ENCODE measurements at places on chromosomes 2 and 18.

DNA sequence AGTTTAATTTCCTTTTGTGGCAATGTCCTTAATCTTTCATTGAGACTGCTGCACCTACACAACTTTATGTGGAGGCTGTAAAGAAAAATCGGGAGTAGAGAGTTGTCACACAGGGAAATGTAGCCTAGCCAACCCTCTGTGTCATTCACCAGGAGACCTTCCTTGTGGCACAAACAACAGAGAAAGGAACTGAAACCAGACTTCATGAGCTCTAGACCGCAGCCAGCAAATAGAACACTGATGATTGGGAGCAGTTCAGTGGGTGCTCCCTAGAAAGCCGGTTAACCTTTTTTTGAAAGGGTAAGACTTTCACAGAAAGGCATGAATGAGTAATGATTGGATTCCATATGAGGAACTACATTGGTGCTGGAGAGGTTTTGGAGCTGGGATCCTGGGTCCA is 1752.4 kb upstream of the CELF4 start:
- no peak for DNase-seq

GRCh38 chr18:25729072-25729471 is 361.3 kb downstream of the SS18 start:
- DNase-seq: no peak

GRCh38 chr2:236972491-236973342 is 113.0 kb upstream of the COPS8 start:
- DNase-seq: no peak

DNA sequence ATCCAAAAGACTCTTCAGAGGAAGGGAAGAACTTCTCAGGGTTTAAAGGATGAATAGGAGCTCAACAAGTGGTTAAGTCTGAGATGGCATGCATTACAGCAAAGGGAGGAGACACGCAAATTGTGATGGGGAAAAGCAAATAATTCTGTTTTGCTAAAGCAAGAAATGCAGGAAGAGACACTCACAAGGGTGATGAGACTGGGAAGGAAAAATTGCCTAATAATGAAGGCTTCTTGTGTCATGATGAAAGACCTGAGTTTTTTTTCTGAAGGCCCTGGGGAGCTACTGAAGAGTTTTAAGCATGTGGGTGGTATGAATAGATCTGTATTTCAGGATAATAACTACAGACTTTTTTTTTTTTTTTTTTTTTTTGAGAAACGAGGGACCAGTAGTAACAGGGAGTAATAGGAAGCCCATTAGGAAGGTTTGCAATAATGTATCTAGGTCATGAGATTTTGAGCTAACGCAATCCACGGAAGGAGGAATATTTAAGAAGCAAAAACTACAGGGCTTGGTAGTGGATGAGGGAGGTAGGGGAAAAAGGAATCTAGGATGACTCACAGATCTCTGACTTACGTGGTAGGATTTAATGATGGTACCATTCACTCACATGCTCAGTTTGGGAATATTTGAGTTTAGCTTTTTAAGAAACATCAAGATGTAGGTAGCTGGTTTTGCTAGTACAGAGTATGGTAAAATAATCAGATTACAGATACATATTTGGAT is 16.0 kb upstream of the SERPINB3 start:
- no peak for DNase-seq

GRCh38 chr18:27500531-27500930 is 315.4 kb upstream of the CHST9 start:
- DNase-seq: no peak

- no peak for DNase-seq
Observed at GRCh38 chr18:12998332-12999060, 7.3 kb downstream of the CEP192 start.

DNA sequence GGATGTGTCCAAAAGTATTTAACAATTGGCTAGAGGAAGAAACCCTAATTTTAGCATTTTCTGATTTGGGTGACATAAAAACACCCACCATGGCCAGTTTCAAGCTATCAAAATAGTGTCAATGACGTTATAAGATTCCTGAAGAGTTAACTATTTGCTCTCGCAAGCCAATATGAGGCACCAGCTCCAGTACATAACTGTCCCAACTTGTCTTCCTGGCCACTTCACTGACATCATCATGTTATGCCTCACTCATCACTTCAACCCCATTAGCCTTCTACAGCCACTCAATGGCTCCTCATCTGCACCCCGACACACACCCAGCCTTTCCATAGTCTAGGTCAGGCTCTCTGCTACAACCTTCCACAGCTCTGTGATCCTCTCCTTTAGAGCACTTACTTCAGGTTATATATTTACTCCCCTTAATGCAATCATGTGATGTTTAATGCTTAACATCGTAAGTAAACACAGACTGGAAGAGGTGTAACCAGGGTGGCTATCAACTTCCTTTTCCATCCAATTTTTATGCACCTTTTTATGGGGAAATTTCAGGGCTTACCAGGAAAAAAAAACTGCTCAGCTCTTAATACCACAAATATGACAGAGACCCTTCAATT is 158.7 kb downstream of the VWC2L start:
- DNase-seq: no peak

DNA sequence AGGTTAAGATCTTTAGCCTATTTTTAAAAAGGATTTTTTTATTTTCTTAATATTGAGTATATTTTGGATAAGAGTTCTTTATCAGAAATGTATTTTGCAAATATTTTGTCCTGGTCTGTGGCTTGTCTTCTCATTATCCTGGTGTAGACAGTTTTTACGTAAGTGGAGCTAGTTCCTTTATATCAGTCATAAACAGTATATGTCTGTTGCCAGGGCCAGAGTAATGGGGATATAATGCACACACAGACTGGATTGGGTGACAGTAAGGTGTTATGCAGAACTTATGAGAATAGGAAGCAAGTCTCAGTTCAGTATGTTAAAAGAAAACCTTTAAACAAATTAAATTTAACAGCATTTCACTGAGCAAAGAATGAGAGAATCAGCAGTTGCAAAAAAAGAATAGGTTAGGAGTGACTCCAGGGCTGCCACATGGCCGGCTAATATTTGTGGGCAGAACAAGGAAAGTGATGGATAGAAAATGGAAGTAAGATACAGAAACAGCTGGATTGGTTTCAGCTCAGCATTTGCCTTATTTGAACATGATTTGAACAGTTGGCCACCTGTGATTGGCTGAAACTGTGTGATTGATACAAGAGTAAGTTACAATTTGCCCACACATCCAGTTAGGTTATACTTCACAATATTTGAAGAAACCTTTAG is 61.1 kb upstream of the ZNG1B start:
- DNase-seq: no peak

GRCh38 chr18:52337276-52337675 is 2.7 kb upstream of the DCC start:
- no peak for DNase-seq

DNA sequence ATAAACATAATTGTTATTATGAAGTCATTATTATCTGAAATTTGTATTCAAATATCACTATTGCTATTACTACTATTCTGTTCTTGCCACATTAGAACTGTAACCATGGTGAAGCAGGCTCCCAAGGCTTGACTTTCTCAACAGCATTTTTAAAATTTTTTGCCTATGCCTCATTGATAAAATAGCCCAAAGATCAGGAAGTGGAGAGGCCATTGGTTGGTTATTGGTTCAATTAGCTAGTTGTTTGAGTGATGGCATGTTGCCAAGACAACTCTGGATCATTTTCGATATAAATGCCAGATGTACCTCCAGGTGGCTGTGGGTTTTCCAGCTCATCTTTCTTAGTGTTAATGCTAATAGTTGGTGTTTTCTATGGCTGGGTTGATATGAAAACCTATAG is 513.5 kb downstream of the TRIB2 start:
- no peak for DNase-seq

GRCh38 chr2:150624001-150624401 is 136.5 kb upstream of the RND3 start:
- no peak for DNase-seq

DNA sequence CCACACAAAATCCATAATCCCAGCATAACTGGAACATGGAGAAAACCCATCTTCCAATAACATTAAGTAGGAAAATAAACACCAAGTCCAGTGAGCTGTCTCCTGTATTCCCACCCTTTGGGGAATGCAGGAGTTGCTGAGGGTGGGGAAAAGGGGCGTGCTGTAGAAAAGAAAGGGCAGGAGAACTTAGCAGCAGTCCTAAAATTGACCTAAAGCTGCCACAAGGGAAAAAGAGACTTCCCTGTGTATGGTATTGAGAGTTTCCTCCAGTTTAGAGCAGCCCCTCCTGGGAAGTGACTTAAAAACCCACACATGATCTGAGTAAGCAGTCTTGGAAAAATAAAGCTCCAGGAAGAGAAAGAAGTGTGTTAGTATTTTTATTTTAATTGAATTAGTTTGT is 428.8 kb downstream of the THSD7B start:
- no peak for DNase-seq

DNA sequence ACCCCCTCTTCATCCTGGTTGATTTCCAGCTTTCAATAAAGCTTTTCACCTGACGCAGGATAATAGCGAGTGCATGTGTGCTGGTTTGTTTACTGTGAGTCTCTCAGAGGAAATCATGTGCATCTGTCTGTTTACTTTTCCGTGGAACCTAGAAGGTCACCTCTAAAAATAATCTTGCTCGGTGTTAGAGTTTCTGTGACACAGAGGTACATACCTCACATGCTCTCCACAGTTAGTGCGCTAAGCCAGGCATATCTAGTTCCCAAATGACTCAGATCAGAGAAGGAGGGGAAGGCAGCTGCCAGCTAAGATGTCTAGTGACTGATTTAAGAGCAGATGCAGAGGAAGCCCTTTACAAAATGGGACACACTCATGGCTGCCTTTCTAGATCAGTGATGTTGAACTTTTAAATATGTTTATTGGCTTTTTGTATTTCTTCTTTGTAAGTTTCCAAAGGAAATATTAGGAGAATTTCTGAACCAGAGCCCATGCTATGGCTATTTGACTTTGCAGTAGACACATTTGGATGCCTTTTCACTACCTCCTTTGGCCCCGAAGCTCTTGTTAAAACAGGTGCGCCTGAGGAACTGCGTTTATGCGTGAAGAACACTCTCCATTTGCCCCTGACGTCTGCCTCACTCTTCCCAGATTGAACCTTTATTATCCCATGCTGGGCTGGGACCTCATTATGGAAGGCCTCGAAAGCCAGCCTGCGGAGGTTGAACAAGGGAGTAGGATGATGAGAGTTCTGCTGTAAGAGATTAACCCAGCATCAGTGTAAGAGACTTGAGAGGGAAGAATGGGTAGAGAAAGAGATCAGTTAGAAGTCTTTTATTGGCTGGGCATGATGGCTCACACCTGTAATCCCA is 145.6 kb downstream of the FAM161A start:
- no peak for DNase-seq

GRCh38 chr2:201472411-201472810 is 20.9 kb downstream of the STRADB start:
- DNase-seq: no peak

- no peak for DNase-seq
Observed at GRCh38 chr2:29983308-29983707, 61.9 kb upstream of the ALK start.

GRCh38 chr2:241150660-241151530 is 628 bp downstream of the PPP1R7 start:
- no peak for DNase-seq

DNA sequence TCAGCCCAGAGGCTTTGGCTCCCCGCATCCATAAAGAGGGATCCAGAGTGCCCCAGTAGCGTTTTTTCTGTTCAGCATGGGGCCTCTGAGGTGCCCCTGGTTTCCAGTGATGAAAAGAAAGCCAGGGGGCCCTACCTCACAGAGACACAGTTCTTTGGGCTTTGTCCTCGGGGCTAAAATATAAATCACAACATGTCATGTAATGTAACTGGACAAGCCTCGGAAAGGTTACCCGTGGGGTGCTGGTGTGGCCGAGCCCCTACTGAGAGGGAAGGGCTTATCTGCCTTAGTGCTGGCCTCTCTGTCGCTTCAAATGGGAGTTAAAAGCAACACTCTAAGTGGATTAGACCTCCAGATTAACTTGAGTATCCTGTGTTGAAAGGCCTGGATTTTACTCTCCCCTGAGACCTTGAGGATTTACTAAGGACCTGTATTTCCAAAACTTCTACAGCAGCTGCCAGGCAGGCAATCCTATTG is 251.6 kb upstream of the APCDD1 start:
- no peak for DNase-seq

- no peak for DNase-seq
Observed at GRCh38 chr2:10655499-10656225, 34.1 kb downstream of the NOL10 start.

DNA sequence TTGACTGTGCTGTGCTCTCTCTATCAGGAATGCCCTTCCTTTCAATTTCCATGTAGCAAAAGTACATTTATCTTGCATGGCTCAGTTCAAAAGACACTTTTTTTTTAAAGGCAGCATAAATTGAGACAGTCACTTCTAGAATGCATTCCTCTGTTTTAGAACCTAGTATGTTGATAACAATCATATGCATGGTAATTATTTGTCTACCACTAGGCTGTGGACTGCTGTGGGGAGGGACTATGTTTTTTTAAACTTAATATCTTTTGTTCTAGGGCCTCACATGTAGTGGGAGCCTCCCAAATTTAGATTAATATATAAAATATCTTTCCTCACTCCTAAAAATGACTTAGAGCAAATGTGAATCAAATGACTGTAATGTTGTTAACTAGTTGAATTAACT is 269.9 kb downstream of the MEIS1 start:
- DNase-seq: no peak

GRCh38 chr2:70707706-70708105 is 60.3 kb downstream of the ADD2 start:
- DNase-seq: no peak

- no peak for DNase-seq
Observed at GRCh38 chr18:49521216-49521835, 34.3 kb upstream of the C18orf32 start.
